ENCODE measurements at places on chromosomes 4 and X.

DNA sequence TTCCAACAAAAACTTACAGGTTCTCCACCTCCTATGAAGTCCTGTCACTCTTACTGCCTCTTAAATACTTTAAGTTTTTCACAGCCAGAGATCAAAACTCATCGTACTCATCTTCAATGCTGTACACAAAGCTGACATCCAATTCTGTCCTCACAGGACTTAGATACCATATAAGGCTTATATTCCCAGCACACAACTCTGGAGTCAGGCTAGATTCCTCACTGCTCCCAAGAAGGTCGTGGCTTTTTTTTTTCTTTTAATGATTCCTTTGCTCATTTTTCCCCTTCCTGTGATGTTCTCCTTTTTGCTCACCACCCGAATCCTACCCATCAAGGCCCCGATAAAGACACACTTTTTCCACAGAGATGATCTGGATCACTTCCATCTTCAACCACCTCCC is 914 bp downstream of the TRAPPC2 start:
- no peak for DNase-seq

GRCh38 chrX:155068165-155068564 is 2.8 kb downstream of the CMC4 start:
- DNase-seq: no peak

DNA sequence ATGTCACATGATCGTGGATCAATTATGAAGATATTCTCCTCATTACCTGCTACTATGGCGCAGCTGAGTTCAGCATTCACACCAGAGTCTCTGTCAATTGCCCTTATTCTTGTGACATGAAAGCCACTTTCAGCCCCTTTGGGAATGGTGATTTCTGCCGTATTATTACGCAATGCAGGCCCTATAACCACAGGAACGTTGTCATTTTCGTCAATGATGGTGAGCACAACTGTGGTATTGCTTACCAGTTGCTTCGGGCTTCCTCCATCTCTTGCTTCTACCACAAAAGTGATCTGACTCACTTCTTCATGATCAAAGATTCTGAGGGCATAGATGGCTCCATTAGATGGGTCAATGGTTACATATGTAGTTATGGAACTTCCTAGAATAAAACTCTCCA is 2.1 kb downstream of the PCDH18 start:
- DNase-seq: no peak

DNA sequence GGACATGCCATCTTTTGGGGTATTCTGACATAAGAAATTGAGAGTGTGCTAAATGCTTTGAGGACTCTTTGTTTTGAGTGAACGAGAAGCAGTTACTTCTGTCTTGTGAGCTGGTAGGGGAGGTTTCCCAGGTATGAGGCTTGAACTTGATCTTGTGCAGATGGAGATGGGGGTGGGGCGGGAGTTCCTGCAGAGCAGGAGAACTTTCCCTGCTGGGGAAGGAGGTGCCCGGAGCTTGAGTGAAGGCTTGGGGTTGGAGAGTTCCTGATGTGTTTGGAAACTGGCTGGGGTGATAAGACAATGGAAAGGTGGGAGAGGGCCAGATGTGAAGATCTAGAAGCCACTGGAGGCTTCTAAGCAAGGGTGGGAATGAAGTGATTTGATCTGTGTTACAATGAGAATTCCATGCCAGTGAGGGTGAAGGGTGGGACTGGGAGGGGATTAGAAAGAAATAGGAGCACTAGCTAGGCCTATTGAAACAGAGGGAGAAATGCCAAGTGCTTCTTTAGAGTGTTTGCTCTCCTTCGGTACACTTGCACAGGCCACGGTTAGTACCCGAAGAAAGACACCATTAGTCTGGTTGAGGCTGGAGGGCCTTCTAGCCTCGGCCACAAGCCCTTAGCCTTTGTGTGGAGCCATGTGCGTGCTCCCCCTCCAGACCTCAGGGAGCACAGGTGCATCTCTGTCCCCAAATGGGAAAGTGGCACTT is 103.5 kb upstream of the STOX2 start:
- DNase-seq: no peak

- DNase-seq: no peak
These were observed 39.2 kb downstream of the RAB40AL start for GRCh38 chrX:102976286-102976685.

DNA sequence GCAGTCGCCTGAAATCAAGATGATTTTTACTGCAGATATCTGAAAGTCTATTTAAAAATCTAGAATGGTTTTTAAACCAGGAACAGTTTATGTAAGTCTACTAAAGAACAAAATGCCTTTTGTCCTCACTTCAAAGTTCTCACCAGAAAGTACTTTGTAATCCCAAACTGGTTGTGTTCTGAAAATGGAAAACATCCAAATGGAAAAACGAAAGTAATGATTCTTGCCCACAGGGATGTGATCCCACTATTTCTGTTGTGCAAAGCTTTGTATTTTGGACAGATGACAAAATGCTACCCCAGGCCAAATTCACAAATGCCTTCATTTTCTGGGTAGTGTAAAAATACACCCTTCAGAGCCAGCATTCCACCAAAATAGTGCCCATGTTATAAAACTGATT is 265.5 kb upstream of the FTHL17 start:
- no peak for DNase-seq
